Choroid plexus epithelial cell (primary cell): ENCODE measurements at places on chromosomes 5 and 9.

GRCh38 chr5:128144491-128144890, 60.9 kb downstream of the SLC12A2 start:
- DNase-seq: peak; percentile 67

DNA sequence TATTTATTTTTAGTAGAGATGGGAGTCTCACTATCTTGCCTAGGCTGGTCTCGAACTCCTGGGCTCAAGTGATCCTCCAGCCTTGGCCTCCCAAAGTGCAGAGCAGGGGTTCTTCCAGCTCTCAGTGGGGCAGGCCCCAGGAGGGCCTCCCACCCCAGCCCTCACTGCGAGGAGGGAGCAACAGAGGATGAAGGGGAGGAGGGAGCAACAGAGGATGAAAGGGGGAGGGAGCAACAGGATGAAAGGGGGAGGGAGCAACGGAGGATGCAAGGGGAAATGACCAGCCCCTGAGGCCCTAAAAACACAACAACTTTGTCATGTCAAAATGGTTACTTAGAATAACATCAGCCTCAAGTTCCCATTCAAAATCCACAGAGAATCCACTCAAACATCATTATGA, 10.0 kb downstream of the TRIM14 start:
- DNase-seq: no peak

DNA sequence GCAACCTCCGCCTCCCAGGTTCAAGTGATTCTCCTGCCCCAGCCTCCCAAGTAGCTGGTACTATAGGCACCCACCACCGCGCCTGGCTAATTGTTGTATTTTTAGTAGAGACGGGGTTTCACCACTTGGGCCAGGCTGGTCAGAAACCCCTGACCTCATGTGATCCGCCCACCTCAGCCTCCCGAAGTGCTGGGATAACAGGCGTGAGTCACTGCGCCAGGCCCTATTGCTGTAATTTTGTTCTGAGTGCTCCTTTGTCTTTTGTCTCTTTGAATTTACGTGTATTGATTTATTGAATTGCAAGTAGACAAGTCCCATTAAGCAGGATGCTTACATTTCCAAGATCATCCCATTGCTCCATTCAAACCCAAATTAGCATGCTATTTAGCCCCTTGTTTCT, 186.7 kb downstream of the MSX2 start:
- DNase-seq: no peak

- DNase-seq: no peak
These were observed 14.6 kb downstream of the TEX53 start for GRCh38 chr9:114643001-114643400.

DNA sequence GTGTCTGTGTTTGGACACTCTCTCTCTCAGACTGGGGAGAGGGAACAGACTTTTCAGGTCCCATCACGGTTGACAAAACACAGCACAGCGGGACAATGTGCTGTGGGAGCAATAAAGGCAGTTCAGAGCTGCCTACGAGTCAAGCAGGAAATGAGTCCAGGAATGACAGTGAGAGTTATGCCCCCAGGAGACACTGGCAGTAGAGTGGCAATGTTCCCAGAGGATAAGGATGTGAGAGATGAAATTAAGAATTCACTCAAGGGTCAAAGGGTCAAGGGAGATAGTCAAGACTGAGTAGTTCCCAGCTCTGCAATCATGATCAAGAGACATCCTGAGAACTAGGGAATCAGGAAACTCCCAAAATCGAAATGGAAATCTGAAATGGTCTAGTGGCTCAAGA, 156.1 kb downstream of the LURAP1L start:
- DNase-seq: no peak
